ENCODE measurements at places on chromosomes 2 and 18.

- no peak for DNase-seq
Observed at GRCh38 chr2:205758051-205758450, 75.8 kb downstream of the NRP2 start.

- DNase-seq = no peak
Observed at GRCh38 chr18:54612237-54612636, 21.2 kb downstream of the DYNAP start.

- DNase-seq = no peak
Observed at GRCh38 chr2:145736871-145737270, 1217.0 kb upstream of the ZEB2 start.

DNA sequence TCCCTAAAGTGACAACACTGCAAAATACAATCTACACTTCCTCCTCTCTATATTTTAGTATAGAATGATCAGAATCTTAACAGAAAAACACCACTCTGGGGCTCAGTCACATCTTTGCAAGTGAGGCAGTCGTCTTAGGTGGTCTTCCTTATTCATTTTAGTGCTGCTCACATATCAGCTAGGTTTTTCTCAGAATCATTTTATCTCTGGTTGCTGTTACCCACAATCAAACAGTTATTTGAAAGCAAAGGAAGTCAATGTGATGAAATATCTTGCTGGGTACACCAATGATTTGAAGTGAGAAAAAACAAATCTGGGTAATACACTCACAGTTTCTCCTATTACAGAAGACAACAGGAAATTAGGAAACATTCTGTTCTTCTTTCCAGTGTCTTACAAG, 275.2 kb downstream of the DSEL start:
- no peak for DNase-seq

DNA sequence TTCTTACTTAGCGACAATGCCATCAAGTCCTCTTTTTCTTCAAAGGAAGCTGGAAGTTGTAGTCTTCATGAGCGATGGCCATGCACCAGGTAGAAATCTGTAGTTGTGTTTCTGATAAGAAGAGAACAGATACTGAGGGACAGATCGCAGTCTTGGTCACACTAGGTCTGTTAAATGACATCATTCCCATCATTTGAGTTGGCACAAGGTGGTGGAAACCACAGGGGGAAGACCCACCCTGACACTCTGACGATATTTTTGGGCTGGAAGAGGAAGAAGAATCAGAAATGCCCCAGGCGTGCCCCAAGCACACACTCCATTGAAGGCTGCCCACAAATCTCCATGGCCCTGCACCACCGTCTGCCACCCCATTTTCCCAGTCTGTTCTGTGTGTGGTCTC, 89.0 kb upstream of the BOD1L2 start:
- DNase-seq = no peak
